ENCODE measurements at places on chromosomes 7 and 10.

- DNase-seq, result no peak
Observed at GRCh38 chr10:29723726-29724125, 89.0 kb upstream of the SVIL start.

GRCh38 chr10:103479135-103479534 lies at the start of gene CALHM3:
Gene CALHM3 (minus strand): TSS chr10:103479240. CDS start chr10:103479032, 208 bp downstream.
- no peak for DNase-seq

GRCh38 chr7:122211362-122211761 lies 67.3 kb upstream of the AASS start:
- no peak for DNase-seq

DNA sequence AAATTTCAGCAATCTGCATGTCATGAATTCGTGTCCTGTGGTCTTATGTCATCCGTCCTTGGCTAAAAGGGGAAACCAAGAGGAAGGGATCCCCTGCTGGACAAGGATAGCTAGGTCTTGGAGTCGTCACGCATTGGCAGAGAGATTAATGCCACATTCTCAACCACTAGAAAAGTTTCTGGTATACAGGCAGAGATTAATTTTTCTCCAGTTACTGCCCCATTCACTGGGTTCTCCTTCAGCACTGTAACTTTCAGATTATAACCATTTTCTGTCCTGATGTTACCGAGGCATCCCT lies 1060.6 kb upstream of the AUTS2 start:
- DNase-seq, result no peak

GRCh38 chr10:98293550-98294269 lies 25.7 kb upstream of the LOXL4 start:
- DNase-seq, result no peak

DNA sequence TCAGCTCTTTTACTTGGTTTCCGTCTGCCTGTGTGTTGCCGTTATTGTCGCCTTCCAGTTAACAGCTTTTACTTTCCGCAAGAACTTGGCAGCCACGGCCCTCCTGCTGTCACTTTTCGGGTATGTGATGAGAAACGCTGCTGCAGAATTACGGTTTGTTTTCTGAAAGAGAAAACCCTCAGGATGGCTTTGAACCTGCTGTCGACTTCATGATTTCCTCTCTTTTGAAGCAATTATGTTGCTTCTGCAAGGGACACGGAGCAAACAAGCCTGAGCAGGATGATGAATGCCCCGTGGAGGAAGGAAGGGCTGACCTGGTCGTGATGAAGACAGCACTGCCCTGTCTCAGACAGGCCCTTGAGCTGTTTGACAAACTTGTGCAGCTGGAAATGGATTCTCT lies 339.8 kb downstream of the ABCA13 start:
- DNase-seq, result no peak

GRCh38 chr10:122019414-122019975 lies 30.5 kb downstream of the TACC2 start:
- DNase-seq, result no peak

- DNase-seq, result no peak
Observed at GRCh38 chr10:124349996-124350280, 68.8 kb downstream of the OAT start.

DNA sequence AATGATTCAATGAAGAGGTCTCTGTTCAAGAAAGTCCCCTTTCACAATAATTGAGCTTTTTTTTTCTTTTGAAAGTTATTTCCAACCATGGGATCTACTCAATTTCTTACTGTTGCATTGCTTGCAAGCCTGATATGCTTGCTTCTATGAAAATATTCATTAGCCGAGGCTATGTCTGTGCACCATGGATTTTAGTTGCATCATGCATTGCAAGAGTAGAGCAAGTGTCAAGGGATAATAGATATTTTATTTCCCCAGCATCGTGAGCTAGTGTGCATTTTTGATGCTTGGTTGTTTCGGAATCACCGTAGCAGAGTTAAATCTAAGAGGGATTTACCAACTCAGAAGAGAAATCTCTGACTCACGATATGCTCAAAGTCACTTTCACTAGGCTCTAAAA lies 222.0 kb downstream of the SH2D4B start:
- no peak for DNase-seq

GRCh38 chr7:108623220-108623619 lies 53.5 kb downstream of the DNAJB9 start:
- no peak for DNase-seq

DNA sequence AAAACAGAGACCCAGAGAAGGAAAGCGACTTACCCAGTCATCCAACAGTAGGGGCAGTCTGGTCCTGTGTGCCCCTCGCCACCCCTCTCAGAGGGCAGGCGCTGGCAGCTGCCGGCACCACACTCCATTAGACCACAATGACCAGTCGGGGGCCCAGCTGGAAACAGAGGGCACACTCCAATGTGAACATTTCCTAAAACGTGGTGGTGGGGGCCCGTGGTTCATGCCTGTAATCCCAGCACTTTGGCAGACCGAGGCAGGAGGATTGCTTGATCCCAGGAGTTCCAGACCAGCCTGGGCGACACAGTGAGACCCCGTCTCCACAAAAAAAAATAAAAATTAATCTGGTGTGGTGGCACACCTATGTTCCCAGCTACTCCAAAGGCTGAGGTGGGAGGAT lies 912 bp upstream of the OAT start:
- no peak for DNase-seq

DNA sequence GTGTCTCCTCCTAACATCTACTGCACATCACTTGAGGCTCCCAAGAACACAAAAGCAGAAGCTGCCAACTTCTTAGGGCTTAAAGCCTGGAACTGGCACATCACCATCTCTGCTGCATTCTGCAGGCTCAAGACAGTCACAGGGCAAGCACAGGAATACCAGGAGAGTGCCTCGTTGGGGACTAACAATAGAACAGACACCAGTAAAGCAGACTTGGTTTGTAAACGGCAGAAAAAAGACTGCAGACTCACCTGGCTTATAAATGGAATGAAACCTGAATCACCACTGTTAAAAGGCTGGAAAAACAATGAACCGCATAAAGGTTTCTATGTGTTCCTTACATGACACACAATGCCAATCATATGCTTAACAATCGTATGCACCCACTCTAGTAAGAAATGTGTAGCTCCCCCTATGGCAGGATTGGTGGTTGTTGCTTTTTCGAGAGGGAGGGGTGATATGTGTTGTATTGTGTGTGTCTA lies 12.8 kb downstream of the RHEB start:
- no peak for DNase-seq

DNA sequence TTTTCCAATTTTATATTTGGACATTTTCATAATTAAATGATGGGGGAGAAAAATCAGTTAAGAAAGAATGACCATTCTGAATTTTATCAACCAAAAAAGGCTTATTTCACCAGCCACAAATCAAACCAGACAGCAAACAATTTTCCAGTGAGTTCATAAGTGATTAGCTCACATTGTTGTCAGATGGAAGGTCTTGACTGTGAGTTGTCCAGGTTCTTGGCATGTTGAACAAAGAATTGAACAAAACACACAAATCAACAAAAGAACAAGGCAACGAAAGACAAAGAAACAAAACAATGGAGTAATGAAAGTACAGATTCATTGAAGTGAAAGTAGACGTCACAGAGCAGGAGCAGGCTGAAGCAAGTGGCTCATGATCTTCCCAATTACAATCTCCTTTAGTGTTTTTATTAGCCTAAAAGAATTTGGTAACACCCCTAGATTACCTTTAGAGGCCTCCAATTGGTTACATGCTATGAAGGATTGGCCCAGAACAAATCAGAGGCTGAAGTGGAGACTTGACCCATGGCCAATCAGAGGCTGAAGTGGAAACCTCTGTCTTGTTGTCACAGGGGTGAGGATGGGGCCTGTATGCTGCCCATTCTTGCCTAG lies 248.7 kb downstream of the NEBL start:
- no peak for DNase-seq

- no peak for DNase-seq
Observed at GRCh38 chr10:5105626-5106025, 11.4 kb downstream of the AKR1C3 start.

DNA sequence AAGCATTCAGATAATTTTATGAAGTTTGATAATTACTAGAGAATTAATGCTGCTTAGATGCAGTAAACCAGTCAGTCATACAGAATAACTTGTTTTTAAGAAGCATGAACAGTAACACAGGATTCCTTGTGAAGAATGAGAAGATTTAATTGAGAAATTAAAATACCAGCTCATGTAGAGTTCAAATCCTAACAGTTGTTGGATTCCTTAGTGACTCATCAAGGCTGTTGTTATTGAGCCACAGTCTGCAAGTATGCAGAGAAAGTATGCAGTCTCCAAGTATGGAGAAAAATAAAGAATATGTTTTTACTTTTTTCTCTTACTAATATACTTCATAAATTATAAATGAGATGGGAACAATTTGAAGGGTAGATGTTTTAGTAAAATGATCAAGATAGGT lies 30.2 kb upstream of the CYP26C1 start:
- no peak for DNase-seq

DNA sequence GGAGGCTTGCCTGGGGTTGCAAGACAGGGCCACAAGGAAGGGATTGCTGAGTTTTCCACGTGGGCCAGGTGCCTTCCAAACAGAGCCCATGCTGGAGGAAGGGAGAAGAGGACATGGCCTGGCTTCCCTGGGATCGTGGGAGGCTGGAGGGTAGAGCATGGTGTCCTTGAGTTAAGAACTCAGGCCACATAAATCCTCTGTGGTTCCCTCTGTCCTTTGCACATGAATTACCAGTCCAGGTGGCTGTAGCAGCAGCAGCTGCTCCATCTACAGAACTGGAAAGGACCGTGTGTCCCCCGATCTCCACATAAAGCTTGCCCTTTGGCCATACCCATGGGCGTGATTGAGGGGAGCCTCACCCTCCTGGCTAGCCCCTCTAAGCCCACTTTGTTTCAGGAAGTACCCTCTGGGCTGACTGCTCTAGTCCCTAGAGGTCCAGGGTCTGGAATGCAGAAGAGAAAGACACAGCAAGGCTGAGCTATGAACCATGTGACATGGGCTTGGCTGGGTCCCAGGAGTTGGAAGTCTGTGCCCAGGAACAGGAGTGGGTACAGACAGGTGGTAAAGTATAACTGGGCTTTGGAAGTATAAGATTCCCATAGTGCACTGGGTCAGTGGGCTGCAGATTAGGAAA lies 84.9 kb downstream of the C10orf105 start:
- DNase-seq, result peak; percentile 20

GRCh38 chr10:31124852-31125251 lies 93.2 kb upstream of the ZNF438 start:
- DNase-seq, result no peak

DNA sequence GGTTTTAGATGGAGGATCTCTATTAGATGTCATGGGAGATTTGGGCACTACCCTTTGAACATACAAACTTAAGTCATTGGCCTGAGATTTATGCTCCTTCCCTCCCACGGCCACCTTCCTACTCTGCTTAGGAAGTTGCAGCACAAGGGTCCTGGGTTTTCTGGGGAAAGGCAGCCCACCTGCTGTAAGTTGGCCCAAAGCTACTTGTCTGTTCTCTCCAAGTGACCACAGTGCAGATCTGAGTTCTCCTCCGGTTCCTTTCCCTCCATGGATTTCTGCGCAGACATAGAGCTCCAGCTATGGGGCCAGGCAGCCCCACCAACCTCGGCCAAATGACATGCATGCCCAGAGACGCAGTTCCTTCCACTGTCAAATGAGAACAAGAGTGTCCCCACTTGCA lies 12.8 kb upstream of the C10orf53 start:
- no peak for DNase-seq

GRCh38 chr10:11227103-11227502 lies 209.4 kb downstream of the CELF2 start:
- no peak for DNase-seq

DNA sequence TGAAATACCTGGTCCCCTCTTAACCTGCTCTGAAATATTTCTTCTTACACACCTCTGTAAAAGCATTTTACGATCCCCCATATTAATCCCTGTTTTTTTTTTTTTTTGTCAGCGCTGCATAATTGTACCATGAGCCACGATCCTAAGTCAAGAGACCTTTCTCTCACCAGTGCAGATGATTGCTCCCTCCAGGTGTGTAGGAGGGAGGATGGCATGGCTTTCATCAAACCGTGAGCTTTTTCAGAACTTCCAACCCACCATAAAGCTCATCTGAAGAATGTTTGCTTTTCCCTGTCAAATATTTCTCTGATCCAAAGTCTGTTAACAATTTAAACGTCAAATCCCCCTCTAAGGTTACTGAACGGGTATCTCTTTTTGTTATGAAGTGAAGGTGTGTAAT lies 28.2 kb upstream of the SEPHS1 start:
- no peak for DNase-seq

GRCh38 chr7:115125312-115125711 lies 203.4 kb downstream of the MDFIC start:
- DNase-seq, result no peak

- peak; percentile 30 for DNase-seq
Observed at GRCh38 chr10:95430231-95430951, 130.8 kb downstream of the SORBS1 start.

- peak; percentile 62 for DNase-seq
Observed at GRCh38 chr7:137626469-137627067, 220.2 kb downstream of the DGKI start.
